ENCODE measurements at places on chromosomes 11 and 22.

- peak; percentile 14 for DNase-seq
Measured at GRCh38 chr22:38467904-38468442, at the start of gene KDELR3. TSS of gene KDELR3 (plus strand) at chr22:38468096. CDS start at chr22:38468234, 138 bp downstream.

DNA sequence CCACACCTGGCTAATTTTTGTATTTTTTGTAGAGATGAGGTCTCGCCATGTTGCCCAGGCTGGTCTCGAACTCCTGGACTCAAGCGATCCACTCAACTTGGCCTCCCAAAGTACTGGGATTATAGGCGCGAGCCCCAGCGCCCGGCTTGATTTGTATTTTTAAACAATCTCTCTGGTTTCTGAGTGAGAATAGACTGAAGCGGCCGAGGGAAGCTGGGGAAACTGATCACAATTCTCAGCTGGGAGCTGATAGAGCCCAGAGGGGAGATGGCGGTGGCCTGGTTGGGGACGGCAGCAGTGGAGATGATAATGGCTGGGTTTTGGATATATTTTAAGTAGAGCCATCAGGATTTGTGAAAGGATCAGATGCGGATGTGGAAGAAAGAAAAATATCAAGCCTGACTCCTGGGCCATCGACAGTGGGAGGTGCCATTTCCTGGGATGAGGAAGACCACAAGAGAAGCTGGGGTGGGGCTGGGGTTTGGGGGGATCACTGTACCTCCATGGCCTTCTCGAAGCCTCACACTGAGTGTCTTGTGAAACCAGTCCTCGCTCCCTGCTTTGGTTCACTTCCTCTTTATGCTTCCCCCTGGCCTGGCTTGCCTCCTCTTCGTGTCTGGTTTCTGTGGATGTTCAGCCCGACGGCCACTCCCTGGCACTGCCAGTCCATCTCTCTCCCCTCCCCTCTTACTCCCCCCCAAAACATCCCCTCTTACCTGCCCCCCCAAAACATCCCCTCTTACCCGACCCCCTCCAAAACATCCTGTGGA, 51.9 kb downstream of the IGLL1 start:
- no peak for DNase-seq

DNA sequence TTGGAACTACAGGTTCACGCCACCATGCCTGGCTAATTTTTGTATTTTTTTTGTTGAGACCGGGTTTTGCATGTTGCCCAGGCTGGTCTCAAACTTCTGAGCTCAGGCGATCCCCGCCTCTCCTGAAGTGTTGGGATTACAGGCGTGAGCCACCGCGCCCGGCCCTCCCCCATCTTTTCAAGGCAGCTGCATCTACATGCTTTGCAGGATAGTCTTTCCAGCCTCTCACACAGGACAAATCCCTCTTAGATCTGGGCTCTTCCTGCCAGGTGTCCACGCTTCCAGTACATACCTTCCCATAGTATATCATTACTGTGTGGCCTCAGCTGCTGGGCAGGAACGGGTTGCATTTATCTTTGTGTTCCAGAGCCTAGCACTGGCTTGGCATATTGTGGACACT, 49.7 kb downstream of the C11orf96 start:
- no peak for DNase-seq

DNA sequence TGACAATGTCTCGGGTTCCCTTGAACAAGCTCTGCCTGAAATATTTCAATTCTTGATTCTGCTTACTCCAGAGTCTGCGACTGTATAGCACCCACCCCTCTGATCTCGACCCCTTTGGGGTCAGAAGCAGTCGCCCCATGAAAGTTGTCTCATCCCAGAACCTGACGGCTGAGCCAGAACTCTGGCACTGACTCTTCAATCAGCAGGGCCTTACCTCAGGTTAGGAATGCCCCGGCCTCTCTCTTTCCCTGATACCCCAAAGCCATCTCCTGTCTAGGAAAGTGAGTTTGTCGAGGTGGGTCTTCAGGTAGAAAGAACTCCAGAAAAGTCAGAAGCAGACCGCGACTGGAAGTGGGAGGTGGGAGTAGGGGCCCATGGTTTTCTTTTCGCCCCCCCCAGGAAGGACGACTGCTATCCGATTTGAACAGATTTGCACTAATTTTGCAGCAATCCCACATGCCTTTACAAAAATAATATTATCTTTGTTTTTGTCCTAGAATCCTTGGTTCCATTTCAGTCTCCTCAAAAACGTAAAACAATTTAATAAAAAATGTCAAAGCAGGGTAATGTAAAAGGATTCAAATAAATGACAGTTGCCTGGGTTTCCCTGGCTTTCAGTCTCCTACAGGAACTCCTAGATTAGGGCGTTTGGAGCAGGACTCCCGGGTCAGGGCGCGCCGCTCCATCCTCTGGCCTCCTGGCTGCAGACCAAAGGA, 898 bp upstream of the ROBO3 start:
- DNase-seq = no peak

GRCh38 chr22:32515084-32515483, 40.5 kb downstream of the FBXO7 start:
- DNase-seq = no peak

- no peak for DNase-seq
Measured at GRCh38 chr22:40410272-40410671, 39.9 kb downstream of the SGSM3 start.

DNA sequence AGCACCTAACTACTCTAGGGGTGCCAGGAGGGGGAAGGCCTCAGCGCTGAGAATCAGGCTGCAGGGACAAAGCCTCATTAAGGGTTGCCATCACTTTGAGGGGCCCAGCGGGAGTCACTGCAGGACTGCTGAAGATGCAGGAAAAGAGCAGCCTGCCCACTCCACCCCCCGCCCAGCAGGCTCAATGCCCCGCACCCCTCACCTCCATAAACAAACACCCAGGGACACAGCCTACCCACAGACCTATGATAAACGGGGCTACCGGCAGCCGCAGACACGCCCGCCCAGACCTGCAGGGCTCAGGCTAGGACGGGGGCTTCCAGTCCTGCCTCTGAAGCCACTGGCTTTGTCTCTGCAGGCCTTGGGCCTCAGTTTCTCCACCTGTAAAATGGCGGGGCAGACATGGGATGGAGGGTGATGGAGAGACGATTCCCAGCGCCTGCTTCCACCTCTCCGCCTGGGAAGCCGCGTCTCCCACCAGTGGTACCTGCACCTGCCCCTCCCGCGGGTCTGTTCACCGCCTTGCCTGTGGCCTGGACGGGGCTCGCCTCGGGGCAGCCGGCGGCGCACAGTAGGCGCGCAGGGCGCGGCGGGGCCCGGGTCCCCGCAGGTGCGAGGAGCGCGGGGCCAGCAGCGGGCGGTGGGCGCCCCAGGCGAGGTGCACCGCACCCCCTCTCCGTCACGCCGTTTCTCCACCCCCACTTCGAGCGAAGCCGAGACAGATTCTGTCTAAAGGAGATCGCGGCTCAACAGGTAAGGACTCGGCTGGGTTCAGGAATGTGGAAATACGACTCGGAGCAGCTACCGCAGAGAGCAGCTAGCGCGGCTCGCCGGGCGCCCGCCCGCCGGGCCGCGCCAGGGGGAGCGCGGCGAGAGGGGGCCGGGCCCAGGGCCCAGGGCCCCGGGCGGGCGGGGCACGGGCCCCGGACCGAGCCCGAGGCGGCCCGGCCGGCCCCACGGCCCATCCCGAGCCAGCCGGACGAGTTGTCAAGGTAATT, 1.5 kb downstream of the WNT7B start:
- DNase-seq = no peak

- DNase-seq = no peak
Measured at GRCh38 chr11:22734628-22735345, 68.4 kb downstream of the GAS2 start.

DNA sequence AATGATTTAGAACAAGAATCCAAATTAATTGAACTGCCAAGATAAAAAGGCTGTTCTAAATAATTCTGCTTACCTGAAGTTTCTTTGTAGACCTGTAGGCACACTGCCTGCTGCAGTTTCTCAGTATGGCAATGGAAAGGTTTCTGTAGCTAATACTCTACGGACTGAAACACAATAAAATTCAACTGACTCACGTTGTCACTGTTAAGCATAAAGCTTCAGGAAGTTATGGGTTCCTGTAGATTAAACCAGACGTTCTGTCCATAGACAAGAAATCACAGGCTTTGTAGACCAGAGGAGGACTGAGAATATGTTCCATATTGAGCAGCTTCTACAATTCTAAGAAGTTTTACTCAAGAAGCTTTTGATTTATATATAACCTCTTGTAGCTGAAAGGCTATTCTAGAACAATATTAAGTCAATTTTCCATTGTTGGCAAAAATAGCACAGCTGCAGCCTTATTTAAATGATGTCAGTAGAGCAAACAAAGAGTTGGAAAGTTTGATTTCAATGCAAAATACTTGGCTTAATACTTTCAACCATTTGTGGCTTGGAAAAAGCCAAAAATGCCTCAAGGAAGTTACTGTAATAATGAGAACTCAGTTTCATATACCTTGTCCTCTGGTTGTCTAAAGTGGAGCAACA, at the start of gene GLYATL2:
TSS of gene GLYATL2 (minus strand) at position 344 of the 645 bp plus-strand sequence. CDS start 5,092 bp downstream, outside the sequence.
- no peak for DNase-seq

- DNase-seq = no peak
Measured at GRCh38 chr22:47153854-47154525, 391.5 kb downstream of the TBC1D22A start.

DNA sequence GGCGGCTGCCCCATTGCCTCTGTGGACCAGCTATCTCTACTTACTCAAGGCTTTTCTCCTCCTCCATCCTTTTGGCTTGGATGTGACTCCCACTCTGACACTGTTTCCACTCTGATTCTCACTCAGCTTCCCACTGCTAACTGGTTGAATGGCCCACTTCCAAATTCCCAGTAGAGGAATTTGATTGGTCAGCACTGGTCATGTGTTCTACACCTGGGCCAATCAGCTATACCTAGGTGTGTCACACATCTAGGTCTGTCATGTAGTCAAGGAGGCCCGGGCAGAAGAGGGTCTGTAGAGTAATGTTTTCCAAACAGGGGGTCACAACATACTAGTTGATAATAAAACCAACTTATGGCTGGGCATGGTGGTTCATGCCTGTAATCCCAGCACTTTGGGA, 53.3 kb downstream of the TPBGL start:
- DNase-seq = no peak

DNA sequence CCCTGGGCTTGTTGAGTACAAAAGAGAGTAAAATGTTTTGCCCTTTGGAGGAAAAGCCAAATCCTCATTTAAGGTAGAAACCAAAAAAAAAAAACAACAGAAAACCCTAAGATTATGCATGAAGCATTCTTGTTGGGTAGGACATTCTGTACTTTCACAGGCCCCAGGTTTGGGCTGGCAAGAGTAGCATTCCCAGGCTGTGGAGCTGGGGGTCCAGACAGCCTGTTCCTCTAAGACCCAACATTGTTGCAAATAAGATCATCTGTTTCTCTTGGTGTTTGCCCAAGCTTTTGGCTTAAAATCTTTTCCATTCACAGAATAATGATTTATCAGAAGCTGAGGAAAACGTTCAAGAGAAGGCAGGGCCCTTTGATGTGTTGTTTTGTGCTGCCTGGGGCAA, 123.8 kb downstream of the MICAL2 start:
- no peak for DNase-seq

DNA sequence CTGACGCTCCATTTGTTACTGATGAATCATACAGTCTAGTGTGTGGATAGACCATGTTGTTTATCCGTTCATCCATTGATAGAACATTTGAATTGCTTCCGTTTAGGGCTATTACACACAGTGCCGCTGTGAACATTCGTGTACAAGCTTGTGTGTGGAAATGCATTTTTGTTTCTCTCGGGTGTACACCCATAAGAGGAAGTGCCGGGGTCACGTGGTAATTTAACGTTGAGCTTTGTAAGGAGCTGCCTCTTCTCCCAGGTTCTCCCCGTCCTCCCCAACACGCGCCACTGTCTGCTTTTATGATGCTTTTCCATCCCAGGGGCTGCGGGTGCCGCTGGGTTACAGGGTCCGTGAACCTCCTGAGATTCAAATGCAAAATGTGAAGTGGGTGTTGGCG, 142.3 kb downstream of the IGLL1 start:
- DNase-seq = no peak

DNA sequence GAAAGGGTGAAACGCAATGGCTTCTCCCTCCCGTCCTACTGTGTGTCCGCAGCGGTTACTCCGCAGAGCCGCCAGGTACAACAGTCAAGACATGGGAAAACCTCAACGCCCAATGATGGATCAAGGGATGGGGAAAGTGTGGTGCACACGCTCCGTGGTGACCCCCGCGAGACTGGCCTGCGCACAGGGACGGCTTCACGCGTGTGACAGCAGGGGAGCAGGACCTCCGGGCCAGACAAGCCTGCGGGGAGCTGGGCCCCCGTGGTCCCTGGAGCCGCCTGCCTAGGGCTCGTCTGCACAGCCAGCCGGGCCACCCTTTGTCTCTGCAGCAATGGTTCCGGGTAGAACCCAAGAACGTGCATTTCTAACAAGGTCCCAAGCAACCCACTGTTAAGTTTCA, 31.7 kb upstream of the MOB2 start:
- no peak for DNase-seq

GRCh38 chr11:110493346-110493745, 63.6 kb downstream of the FDX1 start:
- DNase-seq = no peak

- DNase-seq = no peak
Measured at GRCh38 chr22:17260950-17261349, 41.7 kb upstream of the ADA2 start.

- DNase-seq = no peak
Measured at GRCh38 chr11:84686716-84687115, 940.4 kb downstream of the DLG2 start.

DNA sequence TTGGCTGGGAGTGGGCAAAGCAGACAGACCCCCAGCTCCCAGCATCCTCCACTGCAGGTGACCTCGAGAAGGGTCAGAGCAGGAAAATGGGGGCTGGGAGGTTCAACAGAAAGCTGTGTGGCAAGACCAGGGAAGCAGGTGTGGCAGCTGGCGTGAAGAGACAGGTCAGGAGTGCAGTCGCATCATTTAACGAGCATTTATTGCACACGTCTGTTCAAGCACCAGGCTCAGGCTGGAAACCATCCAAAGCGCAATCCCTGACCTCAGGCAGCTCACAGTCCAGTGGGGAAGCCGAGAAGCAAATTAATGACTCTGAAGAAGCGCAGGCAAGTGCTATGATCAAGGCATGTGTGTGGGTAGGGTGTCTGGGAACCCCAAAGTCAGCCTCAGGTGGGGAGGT, 7.4 kb downstream of the SLC25A45 start:
- no peak for DNase-seq

- no peak for DNase-seq
Measured at GRCh38 chr11:10868352-10868751, 10.5 kb upstream of the ZBED5 start.

DNA sequence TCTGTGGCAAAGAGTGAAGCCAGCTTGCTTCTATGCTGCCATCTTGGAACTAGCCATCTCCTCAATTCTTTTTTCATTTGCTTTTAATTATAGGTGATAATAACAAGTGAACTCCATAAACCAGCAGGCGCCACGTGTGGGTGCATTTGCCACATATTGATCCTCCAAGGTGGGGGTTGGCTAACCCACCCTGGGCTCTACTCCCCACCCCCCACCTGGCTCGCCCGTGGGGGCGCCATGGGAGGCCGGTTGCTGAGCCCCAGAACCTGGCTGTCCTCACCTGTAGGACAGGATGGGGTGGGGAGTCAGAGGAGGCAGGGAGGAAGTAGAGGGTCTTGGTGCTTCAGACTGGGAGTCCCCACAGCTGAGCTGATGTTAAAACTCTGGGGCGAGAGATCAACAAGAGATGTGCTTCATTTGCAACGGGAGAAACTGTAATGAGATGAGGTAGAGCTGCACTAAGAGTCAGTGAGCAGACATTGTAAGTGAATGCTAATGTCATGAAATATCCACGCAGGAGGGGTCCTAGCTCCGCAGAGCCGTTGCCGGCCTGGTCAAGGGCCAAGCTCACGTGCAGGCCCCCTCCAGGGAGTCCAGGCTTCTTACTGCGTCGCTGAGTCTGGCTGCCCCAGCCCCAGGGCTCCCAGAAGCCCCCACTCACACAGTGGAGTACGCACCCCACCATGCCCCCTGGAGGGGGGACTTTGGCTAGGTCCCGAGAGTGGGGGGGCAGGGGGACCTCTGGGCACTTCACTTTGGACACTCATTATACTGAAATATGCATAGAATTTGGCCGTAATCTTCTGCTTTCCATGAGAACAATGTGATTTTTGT, 59.4 kb downstream of the BRD1 start:
- no peak for DNase-seq

All from activated naive CD4-positive, alpha-beta T cell (primary cell).